Activated CD4-positive, alpha-beta T cell treated with anti-CD3 and anti-CD28 coated beads, Interleukin-2, amount 50 U/mL, for 1 hour (primary cell): ENCODE measurements at places on chromosomes 4 and X.

DNA sequence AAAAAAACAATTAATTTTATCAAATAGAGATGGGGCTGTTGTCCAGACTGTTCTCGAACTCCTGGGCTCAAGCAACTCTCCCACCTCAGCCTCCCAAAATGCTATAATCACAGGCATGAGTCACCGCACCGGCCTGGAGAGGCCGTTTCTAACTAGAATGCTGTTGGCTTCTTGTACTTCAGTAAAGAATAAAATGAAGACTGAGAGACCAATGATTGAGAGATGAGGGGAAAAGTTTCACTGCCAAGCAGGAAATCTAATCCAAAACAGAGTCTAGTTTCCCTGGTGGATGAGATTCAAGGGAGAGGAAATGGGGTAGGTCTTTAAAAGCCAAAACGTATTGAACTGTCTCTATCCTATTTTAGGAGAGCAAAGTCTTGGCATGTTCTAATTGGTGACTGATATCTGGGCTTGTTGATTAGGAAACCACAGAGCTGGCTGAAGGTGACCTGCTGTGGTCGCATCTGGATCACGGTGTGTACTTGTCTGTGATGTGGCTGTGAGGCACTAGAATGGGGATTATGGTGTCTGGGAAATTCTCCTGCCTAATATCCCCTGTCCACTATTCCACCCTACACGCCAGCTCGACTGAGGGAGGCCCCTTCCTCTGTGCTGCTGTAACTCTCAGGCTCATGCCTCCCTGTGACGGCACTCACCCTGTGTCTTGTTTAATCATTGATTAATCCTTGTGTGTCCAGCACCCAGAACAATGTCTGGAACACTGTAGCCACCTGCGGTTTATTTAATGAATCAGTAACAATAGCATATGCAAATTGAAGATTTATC, 15.0 kb upstream of the TRIM2 start:
- DNase-seq = no peak

- DNase-seq = no peak
Measured at GRCh38 chrX:3520458-3520857, 174.0 kb upstream of the MXRA5 start.

DNA sequence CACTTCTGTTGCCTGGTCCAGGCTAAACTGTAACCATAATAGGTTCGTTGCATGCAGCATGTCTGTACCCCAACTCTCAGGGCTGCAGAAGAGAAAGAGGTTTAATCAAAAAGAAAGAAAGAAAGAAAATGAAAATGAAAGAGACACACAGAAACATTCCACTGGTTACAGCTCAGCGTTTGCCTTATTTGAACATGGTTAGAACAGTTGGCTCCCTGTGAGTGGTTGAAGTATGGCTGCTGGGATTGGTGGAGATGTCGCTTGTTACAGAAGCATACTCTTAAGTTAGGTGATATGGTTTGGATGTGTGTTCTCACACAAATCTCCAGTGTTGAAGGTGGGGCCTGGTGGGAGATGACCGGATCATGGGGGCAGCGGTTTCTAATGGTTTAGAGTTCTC, 36.3 kb downstream of the ARSD start:
- no peak for DNase-seq

- no peak for DNase-seq
Measured at GRCh38 chrX:9888953-9889470, 78.1 kb upstream of the CLDN34 start.

DNA sequence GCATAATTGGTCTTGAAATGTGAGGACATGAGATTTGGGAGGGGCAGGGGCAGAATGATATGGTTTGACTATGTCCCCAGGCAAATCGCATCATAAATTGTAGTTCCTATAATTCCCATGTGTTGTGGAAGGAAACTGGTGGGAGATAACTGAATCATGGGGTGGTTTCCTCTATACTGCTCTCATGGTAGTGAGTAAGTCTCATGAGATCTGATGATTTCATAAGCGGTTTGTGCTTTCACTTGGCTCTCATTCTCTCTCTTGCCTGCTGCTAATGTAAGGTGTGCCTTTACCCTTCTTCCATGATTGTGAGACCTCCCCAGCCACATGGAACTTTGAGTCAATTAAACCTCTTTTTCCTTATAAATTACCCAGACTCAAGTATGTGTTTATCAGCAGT, 2595.9 kb downstream of the PCDH7 start:
- DNase-seq = no peak

GRCh38 chr4:139247241-139247640, 32.8 kb downstream of the MGARP start:
- DNase-seq = no peak

DNA sequence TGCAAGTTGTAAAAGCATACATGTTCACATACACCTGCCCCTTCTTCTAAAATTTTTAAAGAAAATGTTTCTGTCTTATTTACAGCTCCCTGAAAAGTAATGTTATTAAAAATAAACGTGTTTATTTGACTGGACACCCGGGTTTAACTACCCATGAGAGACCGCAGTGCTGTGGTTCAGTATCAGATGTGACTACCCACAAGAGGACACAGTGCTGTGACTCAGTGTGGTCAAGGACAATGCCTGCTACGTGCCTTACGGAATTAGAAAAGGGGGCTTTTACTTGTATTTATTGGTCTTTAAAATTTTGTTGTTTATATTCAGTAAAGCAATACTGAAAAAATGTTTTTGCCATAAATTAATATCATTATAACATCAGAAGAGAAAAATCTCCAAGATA, 641.4 kb downstream of the TRIML1 start:
- DNase-seq = no peak

DNA sequence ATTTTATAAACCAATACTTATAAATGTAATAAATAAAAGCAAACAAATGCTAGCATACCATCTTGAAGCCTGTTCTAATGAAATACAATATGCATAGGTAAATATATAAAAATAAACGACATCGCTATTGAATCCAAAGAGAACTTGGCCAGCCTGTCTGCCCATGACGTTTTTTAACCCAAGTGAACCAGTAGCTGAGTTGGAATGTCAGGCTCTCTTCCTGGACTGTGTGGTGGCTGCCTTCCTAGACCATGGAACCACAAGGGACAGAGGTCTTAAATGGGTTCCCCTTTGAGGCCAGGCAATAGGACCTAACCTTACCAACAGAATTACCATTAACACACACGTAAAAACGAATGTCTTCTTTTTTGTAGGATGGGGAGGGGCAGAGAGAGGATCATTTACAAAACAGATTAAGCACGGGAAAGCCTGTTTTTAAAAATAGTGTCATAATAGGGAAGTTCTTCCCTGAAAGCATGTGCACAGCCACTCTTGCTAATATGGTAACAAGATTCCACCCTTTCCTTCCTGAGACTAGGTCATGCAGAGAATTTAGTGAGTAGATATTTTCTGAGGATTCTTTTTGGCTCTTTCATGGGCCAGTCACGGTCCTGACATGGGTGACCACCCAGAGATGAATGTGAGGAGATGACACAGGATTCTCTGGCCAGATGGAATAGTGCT, 69.4 kb upstream of the ACSL1 start:
- no peak for DNase-seq

DNA sequence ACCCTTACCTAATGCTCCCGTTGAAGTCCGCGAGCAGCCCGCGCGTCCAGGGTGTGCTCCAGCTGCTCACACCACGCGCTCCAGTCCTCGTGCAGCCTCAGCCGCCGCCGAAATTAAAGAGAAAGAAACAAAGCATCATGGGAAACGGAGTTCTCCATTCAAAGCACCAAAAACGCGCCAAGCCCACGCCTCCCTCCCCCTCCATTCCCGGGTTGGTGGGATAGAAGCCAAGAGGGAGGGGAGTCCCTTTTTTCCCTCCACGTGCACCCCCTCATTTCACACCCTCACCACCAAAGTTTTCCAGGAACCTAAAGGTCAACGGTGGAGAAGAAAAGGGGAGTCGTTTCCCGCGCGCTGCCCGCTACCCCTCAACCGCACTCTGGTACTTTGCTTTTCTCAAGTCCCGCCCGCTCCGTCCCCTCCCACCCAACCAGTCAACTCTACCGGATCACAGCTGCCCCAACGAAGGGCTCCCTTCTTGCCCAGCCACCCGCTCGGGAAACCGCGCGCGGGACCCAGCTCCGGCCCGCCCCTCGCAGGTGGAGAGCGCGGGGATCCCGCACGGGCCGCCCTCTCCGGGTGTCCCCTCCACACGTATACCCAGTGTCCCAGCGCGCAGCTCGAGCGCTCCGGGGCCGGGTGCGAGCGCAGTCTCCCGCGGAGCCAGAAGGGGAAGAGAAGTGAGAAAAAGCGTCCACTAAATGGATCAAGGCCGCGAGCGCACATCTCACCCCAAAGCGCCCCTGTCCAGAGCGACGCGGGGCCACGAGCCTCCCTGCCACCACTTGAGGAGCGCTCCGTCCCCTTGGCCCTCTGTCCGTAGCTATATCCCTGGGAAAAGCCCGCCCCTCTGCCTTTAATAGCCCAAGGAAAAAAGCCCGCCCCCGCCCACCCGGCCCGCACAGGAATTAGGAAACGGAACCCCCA, 65.1 kb upstream of the CCDC160 start:
- DNase-seq = peak; percentile 1
